ENCODE measurements at places on chromosomes 5 and 9.

GRCh38 chr5:122864400-122864799, 19.0 kb downstream of the SNX24 start:
- DNase-seq: no peak

- no peak for DNase-seq
These were observed 2.2 kb downstream of the FAM219A start for GRCh38 chr9:34456151-34456550.

- DNase-seq: no peak
These were observed 7.6 kb downstream of the FYB1 start for GRCh38 chr5:39211773-39212172.

DNA sequence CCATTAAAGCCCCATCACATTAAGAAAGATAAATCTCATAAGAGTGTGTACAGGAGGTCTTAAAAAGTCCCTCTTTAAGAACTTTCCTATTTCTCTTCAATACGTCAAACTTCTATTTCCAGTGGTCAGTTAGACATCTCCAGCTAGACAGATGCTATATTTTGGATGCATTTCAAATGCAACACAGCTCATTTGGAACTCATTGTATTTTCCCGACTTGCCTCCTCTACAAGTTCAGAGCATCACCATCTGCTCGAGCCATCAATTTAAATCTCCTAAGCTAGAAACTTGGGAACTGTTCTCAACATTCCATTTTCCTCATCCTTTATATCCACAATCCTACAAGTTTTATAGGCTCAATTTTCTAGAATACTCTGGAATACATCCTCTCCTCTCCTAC, 3.2 kb upstream of the UHRF2 start:
- no peak for DNase-seq

GRCh38 chr5:77182367-77182766, 28.1 kb upstream of the PDE8B start:
- no peak for DNase-seq

DNA sequence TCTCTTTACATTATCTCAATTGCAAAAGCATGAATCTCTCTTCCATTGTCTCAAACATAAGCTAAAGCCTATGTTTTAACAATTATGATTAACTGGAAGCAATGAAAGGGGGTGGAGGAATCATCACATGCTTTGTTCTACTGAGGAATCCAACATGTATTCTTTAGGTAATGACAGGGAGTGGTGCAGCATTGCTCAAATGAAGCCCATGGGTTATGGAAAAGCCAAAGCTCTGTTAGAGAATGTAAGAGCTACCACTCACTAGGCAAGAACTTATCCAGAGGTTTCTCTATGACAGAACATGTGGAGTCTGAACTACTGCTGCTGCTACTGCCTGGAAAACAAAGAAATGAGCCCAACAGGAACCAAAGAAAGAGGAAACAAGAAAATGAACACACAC, 28.7 kb downstream of the KIF3A start:
- DNase-seq: no peak

DNA sequence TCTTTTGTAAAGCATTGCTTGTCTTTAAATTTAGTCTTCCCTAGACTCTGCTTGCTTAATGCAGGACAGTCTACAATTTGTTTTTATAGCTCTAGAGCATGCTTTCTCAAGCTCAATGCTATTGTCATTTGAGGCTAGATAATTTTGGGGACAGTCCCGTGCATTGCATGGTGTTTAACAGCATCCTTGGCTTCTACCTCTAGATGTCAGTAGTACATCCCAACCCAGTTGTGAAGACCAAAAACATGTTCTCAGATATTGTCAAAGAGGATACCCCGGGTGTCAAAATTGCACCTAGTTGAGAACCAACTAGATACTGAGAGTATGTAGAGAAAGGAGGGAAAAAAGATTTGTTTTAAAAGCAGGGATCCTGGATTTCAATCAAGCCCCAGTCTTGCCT, 277.5 kb downstream of the CEMIP2 start:
- DNase-seq: no peak

DNA sequence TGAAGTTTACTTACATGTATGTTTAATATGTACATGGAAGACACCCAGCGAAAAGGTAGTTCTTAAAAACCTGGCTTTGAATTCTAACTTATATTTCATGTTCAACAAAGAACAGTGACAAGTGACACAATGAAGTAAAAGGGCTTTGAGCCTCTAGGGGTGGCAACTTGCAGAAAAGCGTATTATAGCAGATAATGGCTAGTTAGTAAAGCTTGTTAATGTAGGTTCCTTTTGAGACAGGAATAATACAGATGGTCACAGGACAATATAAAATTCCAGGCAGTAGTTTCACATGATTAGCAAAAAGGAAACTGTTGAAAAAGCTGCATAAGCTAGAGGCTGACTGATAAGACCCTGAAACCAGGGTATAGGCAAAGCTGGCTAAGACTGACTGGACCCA, 132.4 kb upstream of the FTMT start:
- DNase-seq: no peak

DNA sequence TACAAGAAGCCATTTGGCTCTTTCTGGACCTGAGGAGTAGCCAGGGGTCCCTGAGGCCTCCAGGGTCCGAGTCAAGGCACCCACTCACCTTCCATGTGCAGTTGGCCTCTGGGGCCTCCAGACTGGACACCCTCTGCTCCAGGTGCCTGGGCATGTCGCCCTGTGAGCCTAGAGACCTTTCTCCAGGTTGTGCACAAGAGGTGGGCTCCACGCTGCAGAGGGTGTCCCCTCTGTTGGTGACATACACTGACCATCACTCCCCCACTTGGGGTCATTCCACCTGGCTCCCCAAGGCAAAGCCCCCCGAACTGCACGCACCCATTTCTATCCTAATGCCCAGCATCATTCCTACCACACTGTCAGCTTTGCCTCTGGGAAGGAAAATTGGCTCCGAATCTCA, 48.8 kb downstream of the RASGEF1C start:
- no peak for DNase-seq

GRCh38 chr5:142259758-142260157, 65.1 kb downstream of the SPRY4 start:
- no peak for DNase-seq

DNA sequence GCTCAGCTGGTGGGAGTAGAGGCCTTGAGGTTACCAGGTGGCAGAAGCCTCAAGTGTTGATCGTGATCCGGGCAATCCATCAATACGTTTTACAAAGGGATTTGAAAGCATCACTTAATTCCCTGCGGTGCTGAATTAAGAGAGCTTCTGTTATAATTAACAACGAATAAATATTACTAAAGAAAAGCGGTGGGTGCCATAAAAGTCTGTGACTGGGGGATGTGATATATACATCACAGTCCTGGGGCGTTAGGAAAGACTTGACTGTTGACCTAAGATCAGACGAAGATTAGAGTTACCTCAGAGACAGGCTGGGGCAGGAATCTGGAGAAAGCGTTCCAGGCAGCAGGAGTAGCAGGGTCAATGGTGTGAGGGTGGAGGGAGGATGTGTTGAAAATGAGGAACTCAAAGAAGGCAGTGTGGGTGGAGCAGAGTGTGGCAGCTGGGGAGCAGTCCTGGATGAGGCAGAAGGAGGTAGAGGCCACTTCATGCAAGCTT, 6.7 kb upstream of the C5orf63 start:
- no peak for DNase-seq

DNA sequence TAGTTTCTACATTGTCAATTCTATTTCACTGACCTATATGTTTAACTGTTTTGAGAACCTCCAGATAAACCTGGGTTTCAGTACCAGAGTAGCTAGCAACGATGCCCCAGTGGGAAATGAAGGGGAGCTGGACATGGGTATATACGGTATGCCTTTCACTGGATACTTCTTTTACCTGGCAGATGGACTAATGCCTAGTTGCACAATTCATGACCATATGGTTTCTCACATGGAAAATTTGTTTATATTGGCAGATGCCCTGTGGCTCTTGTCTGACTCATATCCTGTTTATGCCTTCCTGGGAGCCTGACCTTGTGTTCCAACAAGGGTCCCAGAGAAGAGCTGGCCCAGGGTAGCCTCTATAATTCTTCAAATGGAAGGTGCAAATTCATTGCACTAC, 144.1 kb downstream of the MAT2B start:
- DNase-seq: no peak

DNA sequence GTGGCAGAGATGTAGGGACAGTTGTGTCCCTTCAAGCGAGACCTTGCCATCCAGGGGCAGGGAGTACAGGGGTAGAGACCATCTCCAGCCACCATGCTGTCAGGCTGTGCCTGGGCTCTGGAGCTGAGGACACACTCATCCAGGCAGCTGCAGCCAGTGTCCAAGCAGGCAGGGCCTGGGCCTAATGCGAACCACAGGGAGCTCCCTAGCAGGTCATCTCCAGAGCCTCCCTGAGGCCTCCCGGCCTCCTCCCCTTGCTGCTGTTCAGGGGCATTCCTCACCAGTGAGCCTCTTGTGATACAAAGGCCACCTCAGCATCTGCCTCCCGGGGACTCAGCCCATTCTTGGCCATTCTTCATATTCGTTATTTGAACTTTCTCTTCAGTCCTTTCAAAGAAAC, 35.0 kb downstream of the TPPP start:
- no peak for DNase-seq

- DNase-seq: no peak
These were observed 65.5 kb downstream of the MCTP1 start for GRCh38 chr5:95219411-95219810.

DNA sequence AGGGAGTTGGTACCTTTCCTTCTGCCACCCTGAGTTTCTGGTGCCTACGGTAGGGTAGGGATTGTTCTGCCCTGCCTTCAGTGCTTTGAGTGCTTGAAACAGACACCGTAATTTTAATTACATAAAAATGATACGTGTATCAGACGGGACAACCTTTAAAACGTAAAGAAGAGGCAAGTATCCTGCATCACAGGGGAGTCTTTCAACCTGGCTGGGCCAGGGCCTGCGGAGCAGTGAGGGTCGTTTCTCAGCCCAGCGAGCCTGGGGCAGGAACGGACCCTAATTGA, 483 bp upstream of the DAB2IP start:
- DNase-seq: no peak

DNA sequence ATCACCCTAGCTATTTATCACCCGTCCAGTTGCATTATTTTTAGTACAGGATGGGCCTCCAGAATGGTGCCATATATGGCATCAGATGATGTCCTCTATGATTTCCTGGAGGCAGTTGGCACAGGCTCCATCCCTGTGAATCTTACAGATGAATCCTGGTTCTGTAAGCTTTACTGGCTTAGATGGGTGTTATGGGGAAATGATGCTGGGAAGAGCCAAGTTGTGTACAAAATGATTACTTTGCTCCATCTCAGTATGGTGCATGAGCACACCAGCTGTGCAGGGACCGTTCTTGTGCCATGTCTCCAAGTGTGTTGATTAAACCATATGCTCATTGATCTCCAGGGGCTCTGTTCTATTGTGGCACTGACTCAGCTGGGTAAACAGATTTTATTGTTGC, 755.7 kb downstream of the TLR4 start:
- DNase-seq: no peak

Data from effector memory CD8-positive, alpha-beta T cell (primary cell).